ENCODE measurements at places on chromosomes 12 and 14.

DNA sequence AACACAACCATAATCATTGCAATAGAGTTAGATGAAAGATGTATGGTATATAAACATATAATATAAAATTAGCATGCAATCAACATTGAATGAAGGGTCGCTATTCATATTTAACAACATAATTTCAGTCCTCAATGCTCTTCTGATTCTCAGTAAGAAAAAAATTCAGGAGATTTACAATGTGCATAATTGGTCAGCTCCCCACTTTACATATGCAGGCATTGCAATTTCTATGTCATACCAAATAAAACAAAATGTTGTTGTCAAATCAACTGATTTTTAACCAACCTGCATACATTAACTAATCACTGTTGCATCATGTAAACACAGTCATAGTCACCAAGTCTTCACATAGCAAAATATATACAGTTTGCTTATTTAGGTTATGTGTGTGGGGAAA lies 5.2 kb upstream of the SLCO1A2 start:
- no peak for DNase-seq

DNA sequence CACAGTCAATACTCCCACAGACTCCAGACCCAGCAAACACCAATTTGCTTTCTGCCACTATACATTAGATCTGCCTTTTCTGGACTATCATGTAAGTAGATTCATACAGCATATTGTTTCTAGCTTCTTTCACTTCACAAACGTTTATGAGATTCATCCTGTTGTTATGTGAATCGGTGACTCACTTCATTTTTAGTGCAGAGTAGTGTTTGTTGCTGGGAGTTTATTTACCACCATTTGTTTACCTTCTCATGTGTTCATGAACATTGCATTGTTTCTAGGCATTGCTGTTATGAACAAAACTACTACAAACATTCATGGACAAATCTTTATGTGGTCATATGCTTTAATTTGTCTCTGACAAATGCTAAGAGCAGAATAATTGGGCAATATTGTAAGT lies 807.8 kb upstream of the TMEM132C start:
- DNase-seq, result no peak

DNA sequence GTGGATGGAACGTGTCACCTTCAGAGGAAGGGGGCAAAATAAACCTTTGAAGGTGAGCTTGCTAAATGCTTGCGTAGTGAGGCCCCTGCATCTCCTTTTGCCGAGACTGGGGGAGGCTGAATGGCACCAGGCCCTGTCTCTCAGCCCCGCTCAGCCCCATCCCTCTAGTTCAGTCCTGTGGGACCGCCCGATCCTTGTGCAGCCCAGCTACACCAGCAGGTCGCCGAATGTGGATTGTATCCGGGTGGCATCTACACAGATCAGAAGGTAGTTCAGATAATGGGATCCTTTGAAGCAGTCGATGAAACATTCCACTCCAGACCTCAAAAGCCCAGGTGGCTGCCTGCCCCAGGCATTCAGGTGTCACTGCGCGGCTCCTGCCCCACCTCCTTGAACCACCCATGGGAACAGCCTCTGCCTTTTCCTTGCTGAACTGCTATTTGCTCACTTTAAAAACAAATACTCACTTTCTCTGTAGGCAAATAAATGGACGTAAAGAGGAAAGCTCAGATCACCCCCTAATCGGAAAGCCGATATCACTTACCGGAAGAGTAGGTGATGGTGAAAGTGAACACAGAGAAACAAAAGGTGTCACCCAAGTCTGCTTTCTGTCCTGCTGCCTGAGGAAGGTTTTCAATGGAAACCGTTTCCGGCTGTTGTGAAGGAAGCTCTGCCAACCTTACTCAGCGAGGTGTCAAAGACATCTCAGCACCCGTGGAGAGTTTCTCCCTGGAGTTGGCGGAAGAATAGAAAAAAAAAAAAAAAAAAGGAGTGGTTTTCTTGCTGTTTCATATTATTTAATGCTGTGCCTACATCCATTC lies 100.3 kb upstream of the NCOR2 start:
- DNase-seq, result no peak

DNA sequence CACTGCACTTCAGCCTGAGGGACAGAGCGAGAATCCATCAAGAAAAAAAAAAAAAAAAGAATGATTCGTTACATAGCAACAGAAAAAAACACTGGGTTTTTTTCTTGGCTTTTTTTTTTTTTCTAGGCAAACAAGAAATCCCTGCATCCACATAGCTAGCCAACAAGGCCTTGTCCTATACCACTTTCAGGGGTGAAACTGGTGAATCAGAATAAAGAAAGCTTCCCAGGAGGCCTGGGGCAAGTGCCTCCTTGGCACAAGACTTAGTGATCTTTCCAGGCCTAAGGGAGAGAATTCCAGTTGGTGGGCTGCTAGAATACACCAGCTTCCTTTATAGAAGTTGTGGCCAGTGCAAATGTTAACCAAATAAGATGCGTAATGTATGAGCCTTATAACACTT lies 90.0 kb downstream of the VCPKMT start:
- DNase-seq, result no peak

DNA sequence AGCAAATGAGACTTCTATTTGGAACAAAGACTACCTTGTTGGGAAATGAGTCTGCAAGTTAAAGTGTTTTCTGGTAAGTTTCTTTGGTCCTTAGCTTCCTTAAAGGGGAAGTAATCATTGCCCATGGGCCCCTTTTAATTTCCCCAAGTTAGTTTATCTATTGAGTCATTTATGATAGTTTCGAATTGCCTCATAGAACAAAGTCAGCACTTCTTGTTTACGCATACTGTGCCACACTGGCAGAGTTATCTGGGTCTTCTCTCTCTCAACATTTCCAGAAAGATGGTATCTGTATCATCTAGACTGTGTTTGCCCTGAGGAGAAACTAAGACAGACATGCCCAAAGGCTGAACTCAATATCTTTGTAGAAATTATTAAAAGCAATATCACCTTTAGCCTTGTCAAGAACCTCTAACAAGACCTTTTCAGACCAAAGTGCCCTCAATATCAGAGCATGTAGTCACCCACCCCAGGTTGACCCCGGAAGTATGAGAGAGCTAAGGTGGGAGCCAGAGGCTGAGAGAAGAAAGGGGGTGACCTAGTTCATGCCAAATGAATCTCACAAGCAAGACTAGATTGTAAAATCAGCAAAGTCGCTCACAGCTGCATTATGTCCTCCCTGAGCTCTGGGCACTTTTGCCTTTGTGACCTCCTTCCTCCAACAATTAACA lies 40.0 kb downstream of the GPR65 start:
- DNase-seq, result no peak

DNA sequence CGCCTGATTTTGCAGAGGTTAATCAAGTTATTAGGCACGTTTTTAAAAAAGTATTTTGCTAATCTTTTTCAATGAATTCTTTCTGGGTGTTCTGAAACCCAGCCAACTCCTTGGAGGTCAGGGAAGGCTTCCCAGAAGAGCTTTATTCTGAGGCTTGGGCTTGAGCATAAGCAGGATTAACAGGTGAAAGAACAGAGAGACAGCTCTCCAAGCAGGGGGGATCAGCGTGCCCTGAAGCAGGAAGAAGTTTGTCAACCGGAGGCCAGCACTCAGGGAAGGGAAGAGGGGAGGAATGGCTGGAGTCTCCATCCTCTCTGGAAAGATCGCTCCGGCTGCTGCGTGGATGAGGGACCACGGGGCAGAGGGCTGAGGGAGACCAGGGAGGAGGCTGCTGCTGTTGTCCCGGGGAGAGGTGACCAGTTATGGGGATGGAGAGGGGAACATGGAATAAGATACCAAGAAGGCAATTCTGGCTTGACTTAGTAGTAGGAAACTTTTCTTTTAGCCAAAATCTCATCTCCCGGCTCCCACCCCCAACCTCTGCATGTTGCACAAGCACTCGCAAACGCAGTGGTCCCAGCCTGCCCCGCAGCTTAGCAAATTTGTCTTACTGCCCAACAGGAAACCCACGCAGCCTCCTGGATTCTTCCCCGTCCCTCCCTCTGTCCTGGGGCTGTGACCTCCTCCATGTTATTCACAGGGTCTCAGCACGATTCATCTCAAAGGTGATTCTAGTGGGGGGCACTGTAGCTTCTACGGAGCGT lies 1.1 kb upstream of the SSH1 start:
- peak; percentile 65 for DNase-seq

GRCh38 chr12:78703820-78704525 lies 160.6 kb upstream of the SYT1 start:
- DNase-seq, result no peak

DNA sequence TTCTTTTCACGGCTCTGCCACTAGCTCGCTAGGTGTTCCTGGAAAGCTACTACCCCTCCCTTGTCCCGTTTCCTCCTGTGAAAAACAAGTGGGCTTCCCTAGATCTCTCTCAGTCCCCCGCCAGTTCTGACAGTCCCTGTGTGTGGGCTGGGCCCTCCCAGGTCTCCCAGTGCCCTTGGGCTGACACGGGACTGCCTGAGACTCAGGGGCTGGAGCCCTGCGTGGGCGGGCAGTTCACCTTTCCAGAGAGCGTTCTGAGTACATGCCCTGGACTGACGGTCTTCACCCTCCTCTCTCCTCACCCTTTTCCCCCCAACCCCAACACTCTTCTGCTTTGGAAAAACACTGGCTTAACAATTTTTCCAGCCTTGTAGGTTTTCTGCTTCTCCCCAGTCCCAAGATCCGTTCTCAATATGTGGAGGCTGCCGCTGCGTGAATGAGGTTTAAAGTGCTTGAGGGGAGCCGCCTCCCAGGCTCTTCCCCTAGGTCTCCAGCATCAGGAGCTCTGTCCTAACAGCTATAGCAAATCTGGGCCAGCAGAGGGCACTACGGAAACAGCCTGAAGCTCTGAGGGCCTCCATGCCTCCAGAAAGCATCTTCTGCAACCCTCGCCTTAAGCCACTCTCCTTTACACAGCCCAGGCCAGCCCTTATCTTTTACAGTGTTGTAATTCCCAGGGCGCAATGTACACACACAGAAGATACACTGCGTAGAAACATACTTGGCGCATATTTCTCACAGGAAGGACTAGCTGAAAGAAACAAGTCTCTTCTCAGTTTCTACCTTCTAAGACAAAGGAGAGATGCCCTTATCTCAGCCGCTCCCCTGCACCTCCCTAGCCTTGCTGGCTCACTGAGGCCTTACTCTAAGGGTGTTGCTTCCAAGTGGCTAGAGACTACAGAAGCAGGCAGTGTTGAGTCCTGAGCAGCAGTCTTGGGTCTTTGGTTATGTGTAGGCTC lies 10.4 kb upstream of the DCD start:
- peak; percentile 64 for DNase-seq

DNA sequence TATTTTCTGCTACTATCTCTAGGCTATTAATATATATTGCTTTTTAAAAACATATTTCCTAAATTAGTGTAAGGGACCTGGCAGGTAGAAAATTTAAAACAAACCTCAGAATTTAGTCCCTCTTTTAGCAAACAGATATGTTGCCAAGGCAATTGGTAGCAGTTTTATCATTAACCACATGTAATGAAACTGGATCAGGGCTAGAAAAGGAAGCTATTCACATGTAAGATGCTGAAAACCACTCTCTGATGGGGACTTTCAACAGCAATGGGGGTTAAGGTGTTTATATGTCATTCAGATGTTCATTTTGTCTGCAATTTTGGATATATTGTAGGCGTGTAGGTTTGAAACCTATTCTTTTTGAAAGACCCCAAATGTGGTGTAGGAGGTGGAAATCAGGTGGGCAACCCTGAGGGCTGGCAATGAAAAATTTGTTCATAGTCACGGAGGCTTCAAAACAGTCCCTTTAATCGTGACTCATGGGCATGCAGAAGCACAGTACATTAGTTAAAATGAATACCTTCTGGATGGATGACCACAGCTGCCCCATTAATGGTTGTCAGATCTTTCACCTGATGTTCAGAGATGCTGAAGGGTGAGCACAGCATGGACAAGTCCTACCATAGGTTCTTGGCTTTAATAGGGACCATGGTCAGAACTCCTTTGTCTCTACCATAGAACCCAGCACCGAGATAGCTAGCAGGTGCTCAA lies 5.9 kb upstream of the PKP2 start:
- DNase-seq, result no peak

- DNase-seq, result no peak
Observed at GRCh38 chr14:87155856-87156488, 837.0 kb downstream of the GALC start.

GRCh38 chr12:82474798-82475184 lies 116.5 kb downstream of the METTL25 start:
- DNase-seq, result no peak

GRCh38 chr14:101291390-101291789 lies 269.9 kb upstream of the DIO3 start:
- DNase-seq, result no peak

DNA sequence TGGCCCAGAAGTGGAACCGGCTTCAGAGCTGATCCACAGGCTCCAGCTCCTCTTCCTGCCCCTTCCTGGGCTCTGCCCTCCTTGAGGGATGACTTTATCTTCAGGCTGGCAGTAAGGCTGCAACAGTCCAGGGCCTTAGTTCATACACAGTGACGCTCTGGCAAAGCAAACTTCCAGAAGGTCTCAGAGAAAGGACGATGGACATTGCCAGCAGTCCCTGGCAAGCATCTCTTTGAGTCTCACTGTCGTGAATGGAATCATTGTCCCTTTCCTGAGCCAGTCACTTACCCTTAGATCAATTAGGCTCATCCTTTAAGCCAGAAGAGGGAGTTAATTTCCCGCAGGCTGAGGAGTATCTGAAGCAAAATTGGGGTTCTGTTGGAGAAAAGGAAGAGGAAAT lies 8.6 kb downstream of the AK7 start:
- no peak for DNase-seq

DNA sequence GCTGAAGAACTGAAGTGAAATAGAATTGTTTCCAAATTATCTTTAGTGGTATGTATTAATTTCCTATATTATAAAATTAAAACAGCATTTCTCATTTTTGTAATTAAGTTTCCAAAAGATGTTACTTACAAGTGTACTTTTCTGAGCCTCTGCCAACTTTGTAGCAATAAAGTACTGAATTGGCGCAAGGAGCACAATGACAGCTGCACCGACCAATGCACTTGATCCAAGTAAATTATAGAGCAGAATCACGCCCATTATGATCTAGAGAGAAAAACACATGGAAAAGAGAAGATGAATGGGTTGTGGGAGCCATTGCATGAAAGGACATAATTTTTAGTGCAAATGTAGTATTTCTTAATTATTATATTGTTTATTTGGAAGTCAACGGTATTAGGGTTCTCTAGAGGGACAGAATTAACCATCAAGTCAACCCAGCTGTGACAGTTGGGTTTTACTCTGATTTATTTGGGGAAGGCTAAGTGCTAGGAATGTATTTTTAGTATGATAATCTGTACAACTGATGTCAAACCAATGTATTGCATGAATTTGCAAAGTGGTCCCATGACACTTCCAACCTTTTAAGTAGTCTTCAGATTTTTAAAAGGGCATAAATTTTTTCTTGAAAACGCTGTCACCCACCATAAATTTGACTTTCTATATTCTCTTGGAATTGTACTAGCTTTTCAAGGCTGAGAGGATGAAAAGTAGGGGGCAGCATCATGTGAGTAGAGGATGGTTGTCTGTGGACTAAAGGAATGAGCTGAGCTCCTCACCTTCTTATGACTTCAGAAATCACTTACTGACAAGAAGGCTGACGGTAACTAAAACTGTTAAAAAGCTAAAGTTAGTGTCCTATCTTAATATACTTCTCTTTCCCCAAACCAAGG lies 33.0 kb downstream of the ABCC9 start:
- no peak for DNase-seq

DNA sequence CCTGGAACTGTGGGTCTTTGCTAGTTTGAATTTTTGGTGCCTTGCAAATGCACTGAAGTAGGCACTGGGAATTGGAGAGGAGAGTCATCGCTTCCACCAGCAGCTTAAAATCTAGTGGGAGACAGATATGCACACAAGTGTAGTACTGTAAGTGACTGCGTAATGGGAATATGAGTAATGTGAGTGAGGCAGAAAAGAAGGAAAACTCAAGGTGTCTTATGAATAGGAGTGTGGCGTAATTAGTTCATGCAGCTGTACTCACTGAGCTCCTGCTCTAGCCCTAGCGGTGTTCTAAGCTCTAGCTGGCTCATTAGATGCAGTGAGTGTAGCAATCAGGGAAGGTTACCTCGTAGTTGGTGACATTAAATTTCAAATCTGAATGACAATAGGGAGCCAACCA lies 2.8 kb downstream of the TCP11L2 start:
- no peak for DNase-seq

Data from WERI-Rb-1 (cell line).